CD8-positive, alpha-beta T cell (primary cell): ENCODE measurements at places on chromosomes 7 and 10.
A peak's percentile ranks its signal among the peaks of the same experiment; 100 is the strongest.

GRCh38 chr7:75916685-75917634, 2.0 kb downstream of the POR start:
- DNase-seq = no peak

DNA sequence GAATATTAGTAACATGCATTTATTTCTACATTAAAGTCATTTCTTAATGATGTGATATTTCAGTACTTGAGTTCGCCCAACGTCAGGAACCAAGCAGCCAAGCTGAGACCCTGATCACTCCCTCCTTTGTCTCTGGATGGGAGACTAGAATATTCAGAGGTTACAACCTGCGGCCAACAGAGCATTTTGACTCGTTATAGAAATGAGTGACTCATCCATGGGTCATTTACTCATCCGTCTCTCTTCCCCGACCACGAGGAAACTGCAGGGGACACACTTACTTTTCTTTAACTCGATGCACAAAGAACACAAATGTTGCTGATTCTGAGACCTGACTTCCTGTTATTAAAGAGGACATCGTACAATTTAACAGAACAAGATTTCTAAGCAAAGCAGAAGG, 343.3 kb downstream of the FRMD4A start:
- DNase-seq = no peak

- DNase-seq = no peak
Measured at GRCh38 chr10:82543631-82544030, 668.6 kb downstream of the NRG3 start.

DNA sequence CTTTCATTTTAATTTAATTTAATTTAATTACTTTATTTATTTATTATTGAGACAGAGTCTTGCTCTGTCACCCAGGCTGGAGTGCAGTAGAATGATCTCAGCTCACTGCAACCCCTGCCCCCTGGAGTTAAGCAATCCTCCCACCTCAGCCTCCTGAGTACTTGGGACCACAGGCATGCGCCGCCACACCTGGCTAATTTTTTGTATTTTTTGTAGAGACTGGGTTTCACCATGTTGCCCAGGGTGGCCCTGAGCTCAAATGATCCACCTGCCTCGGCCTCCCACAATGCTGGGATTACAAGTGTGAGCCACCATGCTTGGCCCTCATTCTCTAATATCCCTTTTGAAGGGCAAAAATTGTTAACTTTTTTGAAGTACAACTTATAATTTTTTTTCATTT, 92.9 kb downstream of the XRCC2 start:
- DNase-seq = no peak

DNA sequence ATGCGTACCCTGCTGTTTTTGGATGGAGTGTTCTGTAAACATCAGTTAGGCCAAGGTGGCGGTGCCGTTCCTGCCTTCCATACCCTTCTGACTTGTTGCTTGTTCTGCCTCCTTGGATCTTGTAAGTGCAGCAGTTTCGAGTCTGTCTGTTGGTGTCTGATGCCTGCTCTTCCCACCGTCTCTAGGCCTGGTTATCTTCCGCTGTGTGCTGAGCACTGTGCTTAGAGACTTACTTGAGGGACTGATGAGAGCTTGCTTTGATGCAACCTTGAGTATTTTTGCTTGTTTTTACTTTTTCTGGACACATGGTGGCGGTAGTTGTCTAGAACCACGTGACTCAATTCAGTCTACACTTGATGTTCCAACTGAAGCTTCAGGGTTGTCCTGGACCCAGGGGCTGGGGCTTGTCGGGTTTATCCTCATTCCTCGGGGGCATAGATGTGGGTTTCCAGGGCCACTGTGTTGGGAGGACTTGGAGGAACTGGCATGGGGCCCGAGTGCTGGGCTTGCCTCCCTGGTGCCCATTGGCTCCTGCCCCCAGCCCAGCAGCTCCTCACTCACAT, 14.4 kb upstream of the SPRN start:
- DNase-seq = peak; percentile 43

DNA sequence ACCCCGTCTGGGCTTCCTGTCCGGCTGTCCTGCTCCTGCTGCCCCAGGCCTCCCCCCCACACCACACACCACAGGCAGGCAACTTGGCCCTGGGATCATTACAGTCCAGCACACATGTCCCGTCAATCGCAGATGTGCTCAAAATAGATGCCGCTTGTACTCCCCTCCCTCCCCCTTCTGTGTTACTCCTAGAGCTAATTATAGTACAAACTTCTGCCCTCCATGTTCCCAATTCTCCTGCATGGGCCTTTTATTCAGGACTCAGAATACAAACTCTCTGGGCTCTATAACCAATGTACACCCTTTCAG, at the start of gene SYNPO2L:
TSS of gene SYNPO2L (minus strand) at position 40 of the 309 bp plus-strand sequence. CDS start 107 bp downstream, outside the sequence.
- no peak for DNase-seq

DNA sequence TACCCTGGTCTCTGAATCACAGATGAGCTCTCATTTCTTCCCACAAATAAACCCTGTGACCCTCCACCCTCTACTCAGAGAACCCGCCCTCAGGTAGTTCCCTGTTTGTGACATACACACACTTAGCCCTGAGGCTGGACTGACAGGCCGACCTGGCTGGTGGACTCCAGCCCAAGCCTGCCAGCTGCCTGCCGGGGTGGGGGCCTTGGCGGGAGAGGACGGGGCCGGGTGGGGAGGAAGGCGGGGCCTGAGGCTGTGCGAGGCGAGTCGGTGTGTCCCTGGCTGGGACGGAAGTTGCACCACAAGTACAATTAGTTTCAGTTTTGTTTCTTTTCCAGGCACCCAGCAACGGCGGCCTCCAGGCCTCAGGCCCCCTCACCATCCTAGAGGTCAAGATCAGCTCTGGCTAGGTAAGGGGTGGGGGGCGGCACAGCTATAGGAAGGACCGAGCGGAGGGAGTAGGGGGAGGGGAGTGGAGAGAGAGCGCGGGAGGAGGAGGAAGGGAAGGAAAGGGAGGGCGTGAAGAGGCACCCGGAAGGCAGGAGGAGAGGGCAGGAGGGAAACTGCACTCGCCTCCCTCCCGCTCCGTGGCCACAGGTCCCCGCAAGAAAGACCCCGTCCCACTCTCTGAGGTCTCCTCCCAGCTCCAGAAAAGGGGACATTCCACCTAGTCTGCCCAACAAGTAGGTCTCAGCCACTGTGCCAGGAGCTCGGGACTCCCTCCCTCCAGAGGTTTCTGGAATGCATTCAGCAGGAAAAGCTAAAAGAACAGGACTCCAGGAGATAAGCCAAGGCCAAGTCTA, at the start of gene TRIM56:
TSS of gene TRIM56 (plus strand) at position 320 of the 803 bp plus-strand sequence. CDS start 1,832 bp downstream, outside the sequence.
- DNase-seq = peak; percentile 76

- DNase-seq = no peak
Measured at GRCh38 chr7:94386416-94386815, 8.3 kb upstream of the COL1A2 start.

DNA sequence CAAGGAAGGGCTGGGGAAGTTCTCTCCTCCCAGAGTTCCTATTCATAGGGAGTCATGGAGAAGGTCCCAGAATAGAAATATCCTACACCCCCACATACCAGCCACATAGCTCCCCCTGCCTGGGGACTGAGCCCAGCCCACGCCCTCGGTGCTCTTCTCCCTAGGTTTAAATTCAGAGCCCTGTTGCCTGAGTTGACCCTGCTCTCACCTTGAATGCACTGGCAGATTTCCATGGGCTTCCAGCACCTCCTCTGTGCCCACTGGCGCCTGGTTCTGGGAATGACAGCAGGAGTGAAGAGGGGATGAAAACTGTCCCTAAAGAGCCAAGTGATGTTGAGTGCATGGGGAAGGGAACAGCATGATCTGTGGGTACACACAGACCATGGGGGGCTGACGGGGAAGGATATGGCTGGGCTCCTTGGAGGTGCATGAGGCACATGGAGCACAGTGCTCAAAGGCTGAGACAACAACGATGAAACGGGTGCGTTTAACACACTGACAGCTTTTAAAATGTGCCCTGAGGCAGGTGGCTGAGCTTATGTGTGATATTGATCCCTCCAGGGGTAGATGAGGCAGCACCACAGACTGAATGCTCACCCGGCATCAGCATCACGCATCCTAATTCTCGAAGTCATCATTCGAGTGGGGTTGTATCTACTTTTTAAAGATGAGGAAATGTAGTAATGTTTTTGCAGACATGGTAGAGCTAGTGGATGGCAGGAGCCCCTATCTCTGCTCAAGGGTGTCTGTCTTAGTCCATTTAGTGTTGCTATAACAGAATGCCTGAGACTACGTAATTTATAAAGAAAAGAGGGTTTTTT, 53.7 kb upstream of the IGFBP3 start:
- no peak for DNase-seq

DNA sequence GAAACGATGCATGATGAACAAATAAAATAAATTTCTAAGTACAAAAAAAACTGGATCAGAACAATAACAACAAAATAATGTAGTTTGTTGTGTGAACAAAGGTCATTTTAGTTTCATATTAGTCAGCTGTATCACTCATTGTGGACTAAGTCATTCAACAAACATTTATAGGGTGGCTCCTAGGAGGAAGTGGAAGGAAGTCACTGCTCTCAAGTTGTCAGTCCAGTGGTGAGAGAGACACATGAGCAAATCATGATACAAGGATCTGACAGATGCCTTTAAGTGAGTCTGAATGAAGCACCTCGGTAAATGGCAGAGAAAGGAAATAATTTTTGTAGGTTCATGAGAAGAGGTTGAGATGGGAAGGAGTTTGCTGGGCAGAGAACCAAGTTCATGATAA, 56.8 kb downstream of the EPDR1 start:
- DNase-seq = no peak

DNA sequence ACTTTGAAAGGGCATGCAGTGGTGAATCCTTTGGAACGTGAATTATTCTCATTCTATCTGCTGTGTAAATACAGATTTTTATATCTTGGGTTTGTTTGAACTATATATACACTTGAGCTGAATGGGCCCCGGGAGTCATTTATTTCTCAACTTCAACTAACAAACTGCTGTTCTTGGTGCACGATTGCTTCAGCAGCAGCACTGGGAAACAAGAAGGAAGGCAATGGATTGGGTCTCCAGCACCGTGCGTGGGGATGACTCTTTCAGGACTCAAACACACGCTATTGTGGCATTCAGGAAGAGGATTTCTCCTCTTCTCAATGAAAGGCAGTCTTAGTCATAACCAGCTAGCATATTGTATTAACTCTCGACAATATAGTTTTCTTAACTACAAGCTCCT, 226.0 kb upstream of the NFE2L3 start:
- no peak for DNase-seq

DNA sequence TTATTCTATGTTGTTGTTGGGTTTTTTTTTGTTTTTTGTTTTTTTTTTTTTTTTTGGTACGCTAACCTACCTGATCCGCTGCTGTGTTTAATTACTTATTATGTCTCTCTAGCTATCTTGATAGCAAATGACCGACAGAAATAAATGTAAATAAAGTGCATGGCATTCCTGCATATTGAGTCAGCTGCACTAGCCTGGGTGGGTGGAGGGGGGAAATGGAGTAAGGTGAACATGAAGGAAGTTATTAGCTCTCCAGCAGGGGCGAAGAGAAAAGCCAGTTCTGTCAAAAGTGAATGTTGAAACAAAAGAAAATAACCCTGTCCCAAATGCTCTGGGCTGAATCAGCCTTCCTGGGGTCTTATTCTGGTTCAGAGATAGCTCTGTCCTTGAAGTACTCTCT, 210.7 kb upstream of the MDFIC start:
- DNase-seq = no peak

DNA sequence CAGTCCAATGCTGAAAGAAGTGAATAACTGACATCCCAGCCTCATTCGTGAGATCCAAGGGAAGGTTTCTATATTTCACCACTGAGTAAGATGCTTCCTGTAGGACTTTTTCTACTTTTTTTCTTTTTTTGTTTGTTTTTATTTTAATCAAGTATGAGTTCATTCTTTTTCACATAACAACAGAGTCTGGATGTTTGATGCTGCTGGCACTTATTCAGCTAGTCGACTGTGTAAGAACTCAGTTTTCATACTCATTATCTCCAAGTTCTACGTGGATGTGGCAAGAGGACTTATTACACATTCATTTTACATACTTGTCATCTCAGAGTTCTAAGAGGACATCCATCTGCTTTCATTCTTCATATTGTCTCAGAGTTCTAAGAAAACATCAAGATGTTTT, 86.9 kb downstream of the CPXM2 start:
- no peak for DNase-seq

DNA sequence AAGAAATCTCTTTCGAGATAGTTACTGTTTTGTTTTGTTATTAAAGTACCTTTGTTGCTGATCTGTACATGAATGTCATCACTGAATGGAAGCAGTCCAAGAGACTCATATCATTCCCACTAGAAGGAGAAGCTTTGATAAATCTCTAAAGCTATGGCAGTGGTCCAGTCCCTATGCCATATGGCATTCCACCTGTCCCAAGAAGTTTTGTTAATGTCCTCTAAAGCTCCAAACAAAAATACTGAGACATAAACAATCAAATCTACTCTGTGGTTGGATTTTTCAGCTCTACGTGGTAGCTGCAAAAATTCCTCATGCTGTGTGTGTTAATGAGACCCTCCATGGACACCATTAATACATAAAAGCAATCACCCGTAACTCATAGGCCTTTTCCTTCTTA, 94.1 kb downstream of the LRRN3 start:
- DNase-seq = no peak

GRCh38 chr10:5860066-5860465, 29.6 kb downstream of the ANKRD16 start:
- DNase-seq = no peak

DNA sequence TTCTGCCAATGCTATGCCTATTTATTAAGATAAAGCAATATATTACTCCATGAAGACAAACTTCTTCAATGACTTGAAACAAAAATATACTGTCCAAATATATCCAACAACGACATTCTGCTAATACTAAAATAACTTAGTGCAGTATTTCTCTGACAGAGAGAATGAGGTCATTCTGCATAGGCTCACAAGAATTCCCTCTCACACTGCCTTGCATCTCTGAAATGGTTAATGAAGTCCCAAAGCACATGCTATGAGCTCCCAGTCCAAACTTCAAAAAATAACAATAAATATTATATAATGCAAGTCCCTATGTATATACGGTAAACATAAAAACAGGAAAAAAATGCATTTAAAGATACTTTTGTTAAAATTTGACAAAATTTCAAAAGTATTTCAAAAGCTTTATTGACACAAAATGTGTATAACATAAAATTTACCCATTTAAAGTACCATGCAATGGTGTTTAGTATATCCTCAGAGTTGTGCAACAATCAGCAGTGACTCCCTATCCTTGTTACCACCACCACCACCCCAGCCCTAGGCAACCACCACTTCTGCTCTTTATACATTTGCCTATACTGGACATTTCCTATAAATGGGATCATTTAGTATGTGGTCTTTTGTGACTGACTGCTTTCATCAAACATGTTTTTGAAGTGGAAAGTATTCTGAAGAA, 27.6 kb downstream of the CHCHD3 start:
- DNase-seq = no peak
